Activated CD8-positive, alpha-beta T cell treated with anti-CD3 and anti-CD28 coated beads, Interleukin-2, amount 10 ng/mL, durations not matched to agents 7 days and 5 days (primary cell): ENCODE measurements at places on chromosomes 11 and 22. TPM values are rescaled to one million over a fixed set of nuclear protein-coding genes. Genes with fewer than 3 reads are reported as not detected.

DNA sequence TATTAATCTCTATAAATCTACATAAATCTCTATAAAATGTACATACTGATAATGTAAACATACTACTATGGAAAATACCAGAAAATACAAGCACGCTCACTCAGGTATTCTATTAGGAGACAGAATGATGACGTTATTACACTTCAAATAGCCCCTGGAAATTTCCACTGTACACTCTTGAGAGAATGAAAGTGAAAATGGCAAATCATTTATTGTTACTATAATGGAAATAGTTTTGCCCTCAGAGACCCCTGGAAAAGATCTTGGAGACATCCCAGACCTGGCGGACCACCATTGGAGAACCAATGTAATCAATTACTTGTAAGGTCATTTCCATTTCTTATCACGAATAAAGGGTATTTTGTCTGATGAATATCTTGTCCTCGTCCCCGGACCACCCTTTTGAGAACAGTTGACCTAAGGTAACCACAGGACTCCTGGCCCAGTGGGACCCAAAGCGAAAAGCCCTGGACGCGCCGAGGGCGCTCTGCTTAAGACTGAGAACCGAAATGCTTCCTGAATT, 509 bp upstream of the PRRG4 start:
- peak overlapping the region; percentile 80 for H3K4me3 ChIP-seq
- DNase-seq, result no peak
- H3K27me3 ChIP-seq, result peaks cover 40% of the 10 kb centered on the region
- peak overlapping the region; percentile 77 for H3K27ac ChIP-seq

- H3K4me1 ChIP-seq, result peaks cover 7% of the 10 kb centered on the region
- no peaks in the 10 kb centered on the region for H3K36me3 ChIP-seq
- DNase-seq, result no peak
- H3K4me3 ChIP-seq, result no peak overlapping the region
- peaks cover 17% of the 10 kb centered on the region for H3K27me3 ChIP-seq
Observed at GRCh38 chr11:8356721-8357504, 93.2 kb upstream of the LMO1 start.

ADM2 gene
- total RNA-seq, result 4.2 TPM

DNA sequence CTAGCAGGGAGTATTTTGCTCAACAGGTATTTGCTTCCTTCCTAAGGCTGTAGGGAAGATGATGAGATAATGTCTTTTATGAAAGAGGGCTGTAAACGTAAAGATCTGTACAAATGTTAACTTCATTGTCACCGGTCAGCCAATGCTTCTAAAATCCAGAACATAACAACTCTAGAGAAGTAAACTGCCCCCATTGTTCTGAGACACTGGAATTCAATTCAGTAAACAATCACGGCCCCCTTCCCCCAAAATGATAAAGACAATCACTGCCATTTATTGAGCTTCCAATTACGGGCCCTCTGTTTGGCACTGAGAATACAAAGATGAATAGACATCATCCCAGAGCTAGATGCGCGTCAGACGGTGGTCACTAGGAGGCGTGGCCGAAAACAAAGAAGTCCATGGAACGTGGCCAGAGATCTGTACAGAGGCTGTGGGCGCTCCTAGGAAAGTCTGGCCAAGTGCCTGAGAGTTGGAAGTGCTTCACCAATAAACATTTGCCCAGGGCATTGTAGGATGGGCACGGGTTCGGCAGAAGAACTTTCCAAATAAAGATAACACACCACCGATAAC, 576 bp downstream of the TMEM258 start:
- DNase-seq, result peak; percentile 64
- peak overlapping the region; percentile 100 for H3K27ac ChIP-seq
- no peaks in the 10 kb centered on the region for H3K27me3 ChIP-seq
- peaks cover 48% of the 10 kb centered on the region for H3K4me1 ChIP-seq

PARVB gene
- total RNA-seq, result 39.4 TPM

- DNase-seq, result no peak
- no peak overlapping the region for H3K27ac ChIP-seq
- no peak overlapping the region for H3K4me3 ChIP-seq
- H3K27me3 ChIP-seq, result peaks cover 28% of the 10 kb centered on the region
- H3K4me1 ChIP-seq, result no peaks in the 10 kb centered on the region
- no peaks in the 10 kb centered on the region for H3K36me3 ChIP-seq
Observed at GRCh38 chr11:74276581-74276980, 34.9 kb downstream of the P4HA3 start.

GGTLC2 gene
- total RNA-seq, result not detected

GRCh38 chr11:85772695-85773094, 38.2 kb downstream of the SYTL2 start:
- no peak for DNase-seq
- peaks cover 24% of the 10 kb centered on the region for H3K36me3 ChIP-seq
- H3K27me3 ChIP-seq, result no peaks in the 10 kb centered on the region
- no peak overlapping the region for H3K4me3 ChIP-seq
- peaks cover 25% of the 10 kb centered on the region for H3K4me1 ChIP-seq
- no peak overlapping the region for H3K27ac ChIP-seq

VSIG2 gene
- not detected for total RNA-seq

GRCh38 chr22:35140879-35141745, 75.2 kb downstream of the ISX start:
- H3K36me3 ChIP-seq, result no peaks in the 10 kb centered on the region
- no peak overlapping the region for H3K27ac ChIP-seq
- DNase-seq, result no peak
- H3K4me3 ChIP-seq, result no peak overlapping the region
